Colonic mucosa (tissue), 4 donors: ENCODE measurements at places on chromosomes 7 and 10.
A peak's percentile ranks its signal among the peaks of the same experiment; 100 is the strongest.

GRCh38 chr10:5915451-5915850 is 25.4 kb downstream of the FBH1 start:
- DNase-seq, result no peak

- no peak for DNase-seq
Observed at GRCh38 chr10:49686651-49687050, 7.2 kb downstream of the C10orf53 start.

- no peak for DNase-seq
Observed at GRCh38 chr7:44920119-44920518, 34.8 kb upstream of the PURB start.

GRCh38 chr10:122988501-122988900 is 8.3 kb downstream of the PSTK start:
- DNase-seq, result no peak

DNA sequence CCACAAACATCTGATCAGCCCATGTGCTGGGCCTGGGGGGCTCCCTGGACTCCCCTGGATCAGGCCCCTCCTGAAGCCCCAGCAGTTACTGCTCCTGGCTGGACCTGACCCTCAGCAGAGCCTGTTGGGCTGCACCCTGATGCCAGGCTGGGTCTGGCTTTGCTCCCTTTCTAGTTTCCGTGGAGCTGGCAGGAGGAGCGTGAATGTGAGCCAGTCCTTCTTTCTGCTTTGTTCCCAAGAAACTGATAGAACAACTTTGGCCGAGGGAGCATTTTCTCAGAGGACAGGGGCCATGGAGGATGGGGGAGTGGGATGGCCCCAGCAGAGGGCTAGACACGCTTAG is 128.2 kb downstream of the NEURL1 start:
- DNase-seq, result no peak

DNA sequence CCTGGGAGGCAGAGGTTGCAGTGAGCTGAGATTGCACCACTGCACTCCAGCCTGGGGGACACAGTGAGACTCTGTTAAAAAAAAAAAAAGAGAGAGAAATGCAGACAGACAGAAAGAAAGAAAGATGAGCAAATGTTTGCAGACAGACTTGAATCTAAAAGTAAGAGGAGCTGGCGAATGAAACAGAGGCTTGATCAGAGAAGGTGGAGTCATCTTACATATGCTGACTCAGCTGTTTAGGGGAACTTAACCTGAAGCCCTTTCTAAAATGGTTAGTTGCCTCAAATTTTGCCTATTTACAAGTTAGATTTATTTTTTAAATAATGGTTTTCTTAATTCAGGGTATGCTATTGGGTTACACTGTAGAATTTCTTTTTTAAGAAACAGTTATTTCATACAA is 5.4 kb downstream of the FAM171A1 start:
- DNase-seq, result no peak

- DNase-seq, result no peak
Observed at GRCh38 chr10:15211464-15211979, 43.0 kb upstream of the NMT2 start.

DNA sequence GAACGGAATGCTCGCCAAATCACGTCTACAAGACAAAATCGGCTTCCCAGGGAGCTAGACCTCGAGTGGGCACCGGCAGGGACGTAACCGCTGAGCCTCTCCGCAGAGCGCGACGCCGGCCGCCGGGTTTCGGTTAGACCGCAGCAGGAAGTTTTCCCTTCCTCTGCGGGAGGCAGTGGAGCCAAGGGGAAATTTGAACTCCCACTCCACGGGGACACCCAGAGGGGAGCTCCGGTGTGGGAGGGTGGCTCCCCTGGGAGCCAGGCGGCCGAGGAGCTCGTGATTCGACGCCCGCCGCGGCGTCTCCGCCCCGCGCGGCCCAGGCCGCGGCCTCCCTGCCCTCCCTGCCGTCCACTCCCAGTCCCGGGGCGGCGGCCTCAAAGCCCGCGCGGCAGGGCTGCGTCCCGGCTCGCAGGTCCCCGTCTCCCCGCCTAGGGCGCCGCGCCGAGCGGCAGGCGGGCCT is 426 bp downstream of the SYPL1 start:
- no peak for DNase-seq

DNA sequence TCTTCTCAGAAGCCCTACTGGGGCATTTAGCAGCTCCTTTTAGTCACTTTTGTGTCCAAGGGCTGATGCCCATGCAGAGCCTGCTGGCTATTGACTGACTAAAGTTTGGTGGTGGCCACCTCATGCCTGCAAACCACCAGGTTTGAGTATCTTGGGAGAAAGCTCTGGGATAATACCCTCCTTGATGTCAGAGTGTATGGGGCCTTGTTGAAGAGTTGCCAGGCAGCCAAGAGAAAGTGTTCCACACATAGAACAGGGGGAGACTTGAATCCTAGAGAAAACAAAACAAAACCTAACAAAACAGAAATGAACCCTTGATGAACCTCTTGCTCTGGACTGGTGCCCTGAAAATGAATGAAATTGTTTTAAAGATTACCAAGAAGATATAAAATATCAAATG is 1024.6 kb downstream of the SORCS1 start:
- no peak for DNase-seq

DNA sequence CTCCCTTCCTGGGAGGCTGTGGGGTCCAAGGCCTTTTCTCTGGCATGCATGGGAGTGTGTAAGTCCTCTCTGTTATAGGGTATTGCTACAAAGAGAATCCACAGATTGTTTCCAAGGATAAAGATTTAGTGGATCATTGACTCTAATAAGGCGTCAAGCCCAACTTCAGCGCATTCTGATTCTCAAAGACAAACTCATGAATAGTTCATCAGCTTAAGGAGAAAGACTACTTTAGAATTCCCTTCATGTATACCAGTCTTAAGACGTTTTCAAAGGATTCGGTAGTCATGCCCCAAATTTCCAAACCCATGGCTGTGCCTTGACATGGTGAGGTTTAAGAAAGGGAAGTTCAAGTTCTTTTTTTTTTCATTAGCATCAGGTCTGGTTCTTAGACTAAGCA is 46.6 kb upstream of the ABLIM1 start:
- DNase-seq, result no peak

- no peak for DNase-seq
Observed at GRCh38 chr7:120729245-120729644, 128.7 kb downstream of the TSPAN12 start.

- DNase-seq, result no peak
Observed at GRCh38 chr10:101064415-101065030, 2.7 kb downstream of the KAZALD1 start.

- peak; percentile 78 for DNase-seq
Observed at GRCh38 chr7:28926871-28927597, 31.1 kb downstream of the TRIL start.

DNA sequence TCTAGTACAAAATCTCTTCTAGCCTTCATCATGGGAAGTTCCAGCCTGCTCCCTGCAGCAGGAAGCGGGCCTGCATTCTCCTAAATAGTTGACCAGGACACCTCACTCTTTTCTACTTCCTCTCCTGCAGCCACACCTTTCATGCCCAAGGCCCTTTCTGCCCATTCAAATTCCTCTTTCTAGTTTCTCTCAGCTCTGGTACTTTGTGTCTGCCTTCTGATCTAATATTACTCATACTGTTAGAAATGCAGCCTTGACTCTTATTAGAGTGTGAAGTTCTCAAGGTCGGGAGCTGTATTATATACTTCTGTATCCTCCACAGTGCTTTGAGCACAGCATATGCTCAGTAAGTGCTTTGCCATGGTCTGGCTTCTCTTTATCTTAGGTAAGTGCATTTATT is 103.1 kb downstream of the PRKCQ start:
- DNase-seq, result no peak

- no peak for DNase-seq
Observed at GRCh38 chr10:118266098-118266748, 75.9 kb downstream of the FAM204A start.

- no peak for DNase-seq
Observed at GRCh38 chr7:106444068-106444655, 159.4 kb upstream of the NAMPT start.

DNA sequence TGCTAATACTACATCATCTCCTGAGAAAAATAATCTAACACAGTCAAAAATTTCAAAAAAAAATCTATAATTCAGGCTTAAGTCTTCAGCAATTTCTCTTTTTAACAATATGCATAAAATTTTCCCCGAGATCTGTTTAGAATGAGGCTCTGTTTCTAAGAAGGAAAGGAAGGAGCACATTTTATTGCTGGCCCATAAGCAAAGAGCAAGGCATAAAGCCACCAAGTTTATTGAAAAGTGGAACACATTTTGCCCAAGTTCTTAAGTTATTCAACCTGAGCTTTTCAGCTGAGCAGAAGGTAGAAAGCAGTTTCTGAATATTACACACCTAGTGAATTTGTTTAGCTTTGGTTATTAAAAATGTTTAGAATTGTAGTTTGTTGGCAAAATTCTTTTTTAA is 73.9 kb downstream of the AGMO start:
- DNase-seq, result no peak

- no peak for DNase-seq
Observed at GRCh38 chr10:89120931-89121763, 86.0 kb downstream of the CH25H start.

DNA sequence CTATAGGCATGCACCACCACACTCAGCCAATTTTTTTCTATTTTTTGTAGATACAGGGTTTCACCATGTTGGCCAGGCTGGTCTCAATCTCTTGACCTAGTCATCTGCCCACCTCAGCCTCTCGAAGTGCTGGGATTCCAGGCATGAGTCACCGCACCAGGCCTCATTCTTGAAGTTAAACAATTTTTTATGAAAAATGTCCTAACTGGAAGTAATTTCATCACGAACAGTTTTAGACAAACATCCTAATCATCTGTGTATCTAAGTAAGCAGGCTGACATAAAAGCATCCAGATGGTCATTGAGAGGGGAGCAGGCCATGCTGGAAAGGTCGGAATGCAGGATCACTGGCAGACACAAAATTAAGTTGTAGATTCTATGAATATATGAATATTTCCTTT is 269.1 kb downstream of the ZMYND11 start:
- DNase-seq, result peak; percentile 4

DNA sequence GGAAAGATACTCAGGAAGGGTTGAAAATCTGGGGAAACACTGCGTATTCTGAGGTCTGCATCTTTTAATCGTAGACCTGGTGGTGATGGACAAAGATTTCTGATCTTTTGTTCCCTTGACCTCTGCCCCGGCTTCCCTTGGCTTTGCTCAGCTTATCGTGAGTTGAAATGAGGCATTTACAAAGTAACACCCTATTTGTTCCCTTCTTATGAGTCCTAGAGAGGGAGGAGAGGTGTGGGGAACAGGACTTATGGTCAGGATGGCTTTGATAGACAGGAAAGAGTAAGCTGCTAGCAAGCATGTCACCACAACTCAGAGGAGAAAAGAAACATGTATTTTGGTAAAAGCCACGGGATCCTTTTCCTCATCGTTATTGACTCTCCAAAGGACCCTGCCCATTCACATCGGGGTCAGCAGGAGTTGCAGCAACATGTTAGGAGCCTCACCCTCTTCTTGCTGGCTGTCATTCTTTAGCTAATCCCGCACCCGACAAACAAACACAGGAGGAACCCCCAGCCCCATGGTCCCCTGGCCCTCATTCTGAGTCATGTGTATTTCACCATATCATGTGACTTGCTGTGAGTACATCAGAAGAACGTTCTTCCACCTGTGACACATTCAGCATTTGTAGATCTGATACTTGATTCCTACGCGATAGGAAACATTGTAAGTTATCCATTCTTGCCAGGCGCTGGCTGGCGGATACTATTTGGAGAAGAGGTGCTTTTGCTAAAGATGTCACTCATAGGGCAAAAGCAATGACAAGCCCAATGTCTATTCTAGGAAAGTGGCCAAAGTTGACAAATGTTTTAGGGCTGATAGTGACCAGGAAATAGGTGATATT is 170.1 kb downstream of the RTKN2 start:
- DNase-seq, result peak; percentile 17

DNA sequence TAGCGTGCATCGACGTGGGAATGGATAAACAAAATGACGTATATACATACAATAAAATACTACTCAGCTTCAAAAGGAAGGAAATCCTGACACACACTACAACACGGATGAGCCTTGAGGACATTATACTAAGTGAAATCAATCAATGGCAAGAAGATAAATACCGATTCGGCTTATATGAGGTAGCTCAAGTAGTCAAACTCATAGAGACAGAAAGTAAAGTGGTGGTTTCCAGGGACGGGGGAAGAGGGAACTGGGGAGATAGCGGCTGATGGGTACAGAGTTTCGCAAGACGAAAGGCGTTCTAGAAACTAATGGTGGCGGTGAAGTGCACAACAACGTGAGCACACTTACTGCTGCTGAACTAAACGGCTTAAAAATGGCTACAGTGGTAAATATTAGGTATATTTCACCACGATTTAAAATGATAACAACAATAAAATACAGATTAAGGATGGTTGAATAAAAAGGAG is 516.7 kb downstream of the PARD3 start:
- DNase-seq, result no peak

DNA sequence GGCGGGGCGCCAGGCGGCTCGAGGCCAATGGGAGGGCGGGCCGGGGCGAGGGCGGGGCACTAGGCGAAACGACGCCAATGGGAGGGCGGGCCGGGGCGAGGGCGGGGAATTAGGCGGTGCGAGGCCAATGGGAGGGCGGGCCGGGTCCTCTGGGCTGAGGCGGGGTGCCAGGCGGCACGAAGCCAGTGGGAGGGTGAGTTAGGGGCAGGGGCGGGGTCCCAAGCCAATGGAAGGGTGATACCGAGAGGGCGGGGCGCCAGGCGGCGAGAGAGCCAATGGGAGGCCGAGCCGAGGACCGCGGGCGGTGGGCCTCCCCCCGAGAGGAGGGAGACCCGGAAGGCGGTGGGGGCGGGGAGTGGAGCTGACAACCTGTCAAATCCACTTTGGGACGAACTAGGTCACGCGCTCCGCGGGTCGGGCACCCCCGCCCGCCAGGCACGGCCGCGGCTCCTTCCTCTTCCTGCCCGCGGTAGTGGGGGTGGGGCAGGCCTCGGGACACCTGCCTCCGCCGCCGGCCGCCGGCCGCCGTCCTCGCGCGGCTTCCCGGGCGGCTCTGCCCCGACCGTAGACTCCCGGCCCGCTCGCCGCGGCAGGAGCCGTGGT is 28.0 kb upstream of the KMT2C start:
- peak; percentile 100 for DNase-seq

DNA sequence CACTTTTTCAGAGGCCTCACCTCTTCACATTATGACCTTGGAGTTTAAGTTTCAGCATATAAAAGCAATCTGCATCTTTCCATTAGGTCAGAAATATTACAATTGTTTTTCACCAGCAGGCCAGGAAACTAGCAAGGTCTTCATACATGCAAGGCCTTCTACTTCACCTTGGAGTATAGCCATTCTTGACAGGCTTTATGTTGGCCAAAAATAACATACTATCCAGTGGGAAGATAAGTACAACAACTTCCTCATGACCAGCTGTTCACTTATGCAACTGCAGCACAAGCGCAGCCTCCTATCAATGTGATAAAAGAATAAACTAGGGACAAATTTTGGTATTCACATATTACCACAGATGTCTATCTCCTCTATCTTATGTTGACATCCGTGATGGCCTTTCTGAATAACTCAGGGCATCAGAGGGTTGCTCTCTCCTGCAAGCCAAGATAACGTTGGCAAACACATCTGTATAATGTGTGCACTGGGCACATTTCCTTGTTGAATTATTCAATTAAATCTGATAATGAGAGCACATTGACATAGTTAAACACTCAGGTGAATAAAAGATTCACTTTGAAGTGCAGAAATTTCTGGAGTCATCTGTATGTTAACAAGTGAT is 239.8 kb downstream of the FZD1 start:
- no peak for DNase-seq

- no peak for DNase-seq
Observed at GRCh38 chr7:2159176-2159520, 73.6 kb downstream of the MAD1L1 start.
